ENCODE measurements at places on chromosomes 4 and X.

- no peak for DNase-seq
These were observed 23.0 kb upstream of the OTUD4 start for GRCh38 chr4:145203410-145203809.

DNA sequence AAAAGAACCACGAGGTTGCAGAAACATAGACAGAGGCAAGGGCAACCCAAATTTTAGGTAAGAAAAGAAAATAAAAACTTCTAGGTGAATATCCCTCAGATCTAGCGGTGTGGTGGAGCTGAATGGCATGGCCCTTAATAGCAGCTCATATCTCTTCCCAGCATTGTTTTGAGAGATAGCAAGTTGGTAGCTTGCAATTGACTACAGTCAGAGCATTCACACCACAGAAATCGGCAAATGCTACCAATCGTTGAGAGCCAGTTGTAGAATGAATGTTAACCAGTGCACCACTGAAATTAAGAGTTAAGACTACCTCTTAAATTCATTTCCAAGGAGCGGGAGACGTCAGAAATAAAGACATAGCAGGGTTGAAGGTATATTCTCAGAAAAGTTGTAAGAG lies 184.0 kb upstream of the KIT start:
- no peak for DNase-seq

GRCh38 chr4:8099981-8100464 lies 58.6 kb downstream of the ABLIM2 start:
- no peak for DNase-seq

- DNase-seq: no peak
These were observed 75.4 kb upstream of the PACRGL start for GRCh38 chr4:20624793-20625374.

GRCh38 chrX:102837847-102838246 lies 99.2 kb upstream of the RAB40AL start:
- DNase-seq: no peak

DNA sequence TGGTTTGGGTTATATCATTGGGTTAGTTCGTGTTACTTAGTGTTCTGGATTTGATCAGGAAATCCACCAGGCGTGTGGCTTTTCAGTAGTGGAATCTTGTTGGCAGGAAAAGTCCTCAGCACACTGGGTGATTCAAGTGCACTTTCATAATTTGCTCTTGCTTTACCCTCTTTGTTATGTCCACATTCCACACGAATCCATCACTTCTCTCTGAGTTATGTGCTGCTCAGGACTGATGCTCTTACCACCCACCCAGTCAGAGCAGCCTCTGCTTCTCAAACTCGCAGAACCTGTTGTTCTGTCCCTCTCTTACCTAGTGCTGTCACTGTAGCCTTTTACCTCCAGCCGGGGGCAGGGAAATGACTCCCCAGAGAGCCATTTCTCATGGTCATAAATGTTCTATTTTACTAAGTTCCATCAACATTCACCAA lies 37.2 kb upstream of the SCRG1 start:
- DNase-seq: no peak

DNA sequence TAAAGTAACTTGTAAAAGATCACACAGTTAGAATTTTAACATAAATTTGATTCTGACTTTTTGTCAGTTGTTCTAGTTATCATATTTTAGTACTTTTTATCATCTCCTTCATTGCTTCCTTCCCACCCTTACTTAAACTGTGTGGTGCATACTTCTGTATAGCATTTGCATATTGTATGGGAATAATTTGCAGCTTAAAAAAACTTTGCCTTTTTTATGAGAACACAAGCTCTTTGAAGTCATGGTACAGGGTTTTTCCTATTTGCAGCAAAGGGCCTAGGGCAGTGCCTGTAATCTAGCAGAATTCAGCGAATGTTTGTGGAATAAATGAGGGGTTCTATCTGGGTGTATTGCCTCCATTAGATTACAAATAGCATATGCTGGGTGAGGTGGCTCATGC lies 41.6 kb downstream of the SYNPO2 start:
- no peak for DNase-seq

DNA sequence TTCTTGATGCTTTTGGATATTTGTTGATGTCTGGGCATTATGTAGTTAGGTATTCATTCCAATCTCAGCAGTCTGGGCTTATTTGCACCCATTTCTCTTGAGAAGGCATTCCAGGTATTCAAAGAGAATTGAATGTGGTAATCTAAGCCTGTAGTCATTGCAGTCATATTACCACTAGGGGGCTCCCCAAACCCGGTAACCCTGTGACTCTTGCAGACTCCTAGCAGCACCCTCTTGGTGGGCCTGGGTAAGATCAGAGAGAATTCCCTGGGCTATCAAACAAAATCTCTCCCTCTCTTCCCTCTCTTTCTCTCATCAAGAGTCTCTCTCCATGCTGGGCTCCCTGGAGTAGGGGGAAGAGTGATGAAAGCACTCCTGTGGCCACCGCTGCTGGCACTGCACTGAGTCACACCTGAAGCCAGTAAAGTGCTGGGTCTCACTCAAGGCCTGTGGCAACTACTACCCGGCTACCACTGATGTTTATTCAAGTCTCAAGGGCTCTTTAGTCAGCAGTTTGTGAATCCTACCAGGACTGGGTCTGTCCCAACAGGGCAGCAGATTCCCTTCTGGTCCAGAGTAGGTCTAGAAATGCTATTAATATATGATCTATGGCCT lies 187.7 kb upstream of the NUDT10 start:
- no peak for DNase-seq
